ENCODE measurements at places on chromosomes 1 and 21.

GRCh38 chr1:12290828-12291227 is 61.0 kb downstream of the VPS13D start:
- no peak for DNase-seq

DNA sequence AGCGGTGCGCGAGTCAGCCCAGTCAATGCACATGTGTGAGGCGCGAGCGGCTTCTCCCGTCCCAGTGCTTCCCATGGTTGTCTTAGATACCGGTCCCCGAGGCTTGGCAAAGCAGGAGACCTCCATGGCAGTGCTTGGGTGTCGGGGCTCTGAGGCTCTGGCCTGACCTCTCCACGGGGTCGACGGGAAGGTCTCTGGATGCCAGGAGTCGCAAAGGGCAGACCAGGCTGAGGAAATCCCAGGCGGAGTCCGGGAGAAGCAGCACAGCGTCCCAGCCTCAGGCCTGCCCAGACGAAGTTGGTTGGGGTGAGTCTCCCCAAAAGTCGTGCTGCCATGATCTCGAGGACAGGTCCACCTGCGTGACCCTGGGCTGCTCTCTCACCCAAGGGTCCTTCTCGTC is 3881.6 kb downstream of the SRGAP2C start:
- DNase-seq, result no peak

DNA sequence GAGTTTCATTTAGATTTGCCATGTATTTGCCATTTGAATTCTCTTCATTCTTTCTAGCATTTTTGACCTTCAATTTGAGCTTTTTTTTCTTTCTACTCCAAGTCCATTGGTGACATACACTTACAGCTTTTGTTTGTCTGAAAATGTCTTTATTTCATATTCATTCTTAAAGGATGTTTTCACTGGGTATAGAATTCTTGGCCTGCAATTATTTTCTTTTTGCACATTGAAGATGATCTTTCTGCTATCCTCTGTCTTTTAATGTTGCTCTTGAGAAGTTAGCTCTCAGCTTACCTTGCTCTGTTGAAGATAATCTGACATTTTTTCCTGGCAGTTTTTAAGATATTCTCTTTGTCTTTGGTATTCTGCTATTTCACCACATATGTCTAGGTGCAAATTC is 16.6 kb upstream of the TINAGL1 start:
- no peak for DNase-seq

DNA sequence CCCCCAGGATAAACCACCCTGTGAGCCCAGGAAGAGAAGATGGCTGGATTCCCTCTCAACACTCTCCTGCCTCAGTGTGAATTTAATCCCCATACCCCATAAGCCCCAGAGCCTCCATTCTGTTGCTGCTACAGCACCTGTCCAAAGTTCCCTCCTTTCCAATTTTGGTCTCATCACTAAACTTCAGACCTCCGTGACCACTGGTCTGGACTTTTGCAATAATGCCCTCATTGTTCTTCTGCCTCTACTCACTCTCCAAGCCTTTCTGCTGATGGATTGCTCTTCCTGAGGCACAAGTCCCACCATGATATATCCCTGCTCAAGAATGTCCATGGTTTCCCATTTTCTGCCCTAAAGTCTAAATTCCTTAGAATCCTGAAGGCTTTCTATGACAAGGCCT is 83.2 kb downstream of the CD58 start:
- DNase-seq, result no peak

- DNase-seq, result no peak
Observed at GRCh38 chr1:171884475-171884874, 43.2 kb downstream of the DNM3 start.

All from activated T-cell treated with anti-CD3 and anti-CD28 coated beads, Interleukin-2, amount 50 U/mL, for 1 hour (primary cell).